ENCODE measurements at places on chromosomes 5 and 9. TPM values are rescaled to one million over a fixed set of nuclear protein-coding genes. Genes with fewer than 3 reads are reported as not detected.

Gene IGIP
- 4.1 TPM for total RNA-seq

- DNase-seq, result no peak
Measured at GRCh38 chr9:113611461-113612215, 148.1 kb downstream of the RGS3 start.

GRCh38 chr5:153135411-153135810 lies 355.1 kb upstream of the GRIA1 start:
- no peak for DNase-seq

Gene SPINK4
- not detected for total RNA-seq

GRCh38 chr5:84119252-84119651 lies 265.4 kb downstream of the EDIL3 start:
- DNase-seq, result no peak

- no peak for DNase-seq
Measured at GRCh38 chr9:36749461-36749860, 176.8 kb downstream of the MELK start.

Gene OR4F3
- total RNA-seq, result not detected

GRCh38 chr5:178330791-178331404 lies 98.3 kb upstream of the PHYKPL start:
- DNase-seq, result no peak

GRCh38 chr5:65475895-65476294 lies 5.8 kb downstream of the ADAMTS6 start:
- DNase-seq, result no peak

DNA sequence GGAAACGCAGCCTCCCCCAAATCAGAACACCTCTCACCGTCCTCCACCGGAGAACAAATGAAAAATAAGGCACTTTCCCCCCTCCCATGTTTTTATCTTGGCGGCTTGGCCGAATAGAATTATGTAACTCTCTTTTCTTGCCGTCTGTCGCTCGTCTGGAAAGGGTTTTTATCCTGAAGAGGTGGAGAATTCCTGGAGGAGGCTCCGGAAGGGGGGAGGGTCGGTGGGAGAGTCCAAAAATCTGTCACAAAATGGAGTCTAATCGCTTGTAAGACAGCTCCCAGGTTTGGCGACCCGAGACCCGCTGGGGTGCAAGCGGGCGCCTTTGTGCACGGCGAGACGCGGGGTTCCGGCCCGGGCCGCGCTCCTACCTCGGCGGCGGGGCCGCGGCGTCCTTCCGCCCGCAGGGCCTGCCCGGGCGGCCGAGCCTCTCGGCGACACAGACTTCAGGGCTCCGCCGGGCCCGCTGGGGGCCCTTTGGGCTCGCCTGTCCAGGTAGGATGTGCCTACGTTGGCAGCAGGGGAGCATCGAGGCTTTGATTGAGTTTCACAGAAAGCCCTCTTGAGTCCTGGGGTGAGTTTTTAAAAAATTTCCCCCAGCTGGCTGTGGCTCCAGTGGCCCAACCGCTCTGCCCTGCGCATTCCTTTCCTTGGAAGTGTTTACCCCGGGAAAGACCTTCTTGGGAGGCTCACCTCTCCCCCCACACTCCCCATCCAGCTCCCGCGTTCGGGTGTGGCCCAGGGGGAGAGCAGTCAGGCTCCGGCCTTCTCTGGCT lies 5.0 kb downstream of the LMX1B start:
- no peak for DNase-seq

GRCh38 chr5:52864884-52865283 lies 77.2 kb downstream of the ITGA1 start:
- DNase-seq, result no peak

DNA sequence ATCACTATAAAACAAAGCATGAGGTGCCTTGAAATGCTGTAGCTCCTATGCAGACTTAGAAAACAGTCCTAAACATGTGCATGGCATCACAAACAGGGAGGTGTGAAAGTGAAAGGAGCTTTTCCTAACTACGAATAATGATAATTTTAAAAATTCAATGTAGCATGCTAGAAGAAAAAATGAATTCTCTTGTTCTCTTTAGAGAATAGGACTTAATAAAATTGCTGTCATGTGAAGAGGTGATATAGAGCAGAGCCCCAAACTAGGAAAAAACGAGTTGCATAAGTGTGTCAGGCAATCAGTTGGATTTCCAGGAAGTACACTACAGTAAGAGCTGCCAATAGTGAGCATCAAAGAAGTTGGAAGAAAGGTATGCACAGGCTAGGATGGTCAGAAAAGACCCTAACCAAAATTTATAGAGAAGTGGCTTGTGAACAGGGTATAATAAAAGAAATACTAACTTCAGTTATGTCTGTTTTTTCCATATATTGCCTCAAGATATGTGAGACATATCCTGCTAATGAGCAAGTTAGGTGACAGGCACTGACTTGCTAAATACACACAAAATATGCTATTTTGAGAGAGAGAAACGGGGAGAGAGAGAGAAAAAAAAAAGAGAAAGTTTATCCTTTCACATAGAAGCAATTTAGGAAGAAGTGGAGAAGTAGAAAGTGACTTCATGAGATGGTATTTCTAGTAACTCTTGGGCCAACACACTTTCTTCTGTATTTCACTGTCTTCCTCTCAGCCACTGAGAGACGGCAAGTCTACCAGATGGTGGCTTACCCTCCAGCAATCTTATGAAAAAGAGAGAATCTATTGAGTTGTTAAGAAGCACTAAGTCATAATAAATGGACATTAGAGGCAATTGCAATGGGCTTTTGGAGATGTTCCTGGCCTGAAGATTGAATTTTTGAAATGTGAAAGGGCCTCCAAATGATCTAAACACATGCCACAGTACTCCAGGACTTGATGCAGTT lies 18.0 kb downstream of the ITGA2 start:
- DNase-seq, result no peak

DNA sequence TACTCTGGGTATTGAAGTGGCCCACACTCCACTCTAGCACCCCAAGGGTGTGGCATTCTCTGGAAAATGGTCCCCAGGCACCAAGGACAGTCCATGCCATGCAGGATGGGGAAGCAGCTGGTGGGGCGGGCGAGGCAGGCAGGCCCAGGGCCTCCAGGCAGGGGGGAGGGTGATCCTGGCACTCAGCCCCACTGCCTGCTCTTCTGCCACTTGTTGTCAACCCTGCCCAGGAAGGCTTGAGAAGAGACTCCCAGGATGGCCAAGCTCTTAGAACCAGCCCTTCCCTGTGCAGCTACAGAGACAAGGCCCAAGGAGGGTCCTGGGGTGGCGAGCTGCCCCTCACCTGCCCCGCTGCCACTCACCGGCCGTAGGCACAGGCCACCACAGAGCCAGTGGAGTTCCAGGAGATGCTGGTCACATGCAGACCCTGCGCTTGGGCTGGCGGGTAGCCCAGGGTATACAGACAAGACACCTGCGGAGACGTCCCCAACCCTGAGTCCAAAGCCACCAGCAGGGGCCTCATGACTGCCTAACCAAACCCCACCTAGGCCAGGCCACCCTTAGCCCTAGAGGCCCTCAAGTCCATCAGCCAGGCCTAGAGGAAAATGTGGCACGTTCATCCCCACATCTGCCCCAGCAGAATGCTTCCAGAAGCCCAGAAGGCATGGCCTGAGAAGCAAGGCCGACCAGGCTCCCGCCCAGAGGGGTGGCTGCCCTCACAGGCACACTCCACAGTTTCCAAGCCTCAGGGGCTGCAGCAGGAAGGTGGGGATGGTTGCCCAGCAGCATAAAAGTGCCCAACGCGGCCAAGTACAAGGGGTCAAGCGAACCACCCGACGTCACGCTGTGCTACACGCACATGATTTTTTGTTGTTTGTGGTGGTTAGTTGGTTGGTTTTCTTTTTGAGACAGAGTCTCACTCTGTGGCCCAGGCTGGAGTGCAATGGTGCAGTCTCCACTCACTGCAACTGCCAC lies 19.8 kb downstream of the DYNC2I2 start:
- no peak for DNase-seq

DNA sequence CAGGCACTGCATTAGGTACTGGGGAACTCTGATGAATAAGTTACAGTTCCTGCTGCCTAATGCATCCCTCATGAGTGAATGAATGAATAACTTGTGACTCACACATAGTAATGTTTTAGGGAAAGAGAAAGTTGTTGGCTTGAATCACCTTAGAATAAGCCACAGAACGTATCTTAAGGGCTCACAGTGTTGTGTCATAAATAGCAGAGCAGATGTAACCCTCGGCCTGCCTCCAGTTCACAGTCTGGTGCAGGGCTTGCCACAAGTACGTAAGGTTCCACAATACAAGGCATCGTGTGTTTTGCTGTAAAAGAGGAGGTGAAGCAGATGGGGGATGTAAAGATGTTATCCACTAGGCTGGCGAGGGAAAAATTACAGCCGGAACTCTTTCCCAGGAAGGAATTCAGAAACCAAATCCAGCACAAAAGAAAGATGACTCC lies 218.7 kb downstream of the TRPM3 start:
- DNase-seq, result no peak

- DNase-seq, result no peak
Measured at GRCh38 chr5:139743001-139743771, 52.4 kb upstream of the PSD2 start.

DNA sequence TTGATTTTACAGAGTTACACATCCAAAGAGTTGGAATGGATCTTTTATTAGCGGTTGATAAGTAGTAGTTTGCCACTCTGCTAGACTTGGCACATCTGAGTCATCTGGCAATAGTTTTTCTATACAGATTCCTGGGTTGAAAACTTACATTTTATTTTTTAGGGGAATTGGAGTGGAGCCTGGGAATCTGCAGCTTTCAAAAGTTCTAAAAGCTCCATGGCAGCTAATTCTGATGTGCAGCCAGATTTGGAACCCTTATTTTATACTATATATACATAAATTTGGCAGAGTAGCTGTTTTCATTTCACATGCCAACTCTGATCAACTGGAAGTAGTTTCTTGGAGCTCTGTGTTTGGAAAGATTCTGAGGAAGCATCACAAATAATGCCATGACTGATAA lies 715.5 kb downstream of the TLR4 start:
- DNase-seq, result no peak

Gene SLC36A2
- not detected for total RNA-seq

Gene BARHL1
- total RNA-seq, result not detected

Gene EIF4EBP3
- total RNA-seq, result 11.9 TPM

- DNase-seq, result peak; percentile 11
Measured at GRCh38 chr5:146565764-146566367, 49.9 kb upstream of the GPR151 start.

GRCh38 chr5:181223058-181223728 lies at the start of gene TRIM41:
Gene TRIM41, plus strand, starts transcription at chr5:181223281. Its CDS starts 719 bp downstream, at chr5:181224000.
- peak; percentile 95 for DNase-seq

DNA sequence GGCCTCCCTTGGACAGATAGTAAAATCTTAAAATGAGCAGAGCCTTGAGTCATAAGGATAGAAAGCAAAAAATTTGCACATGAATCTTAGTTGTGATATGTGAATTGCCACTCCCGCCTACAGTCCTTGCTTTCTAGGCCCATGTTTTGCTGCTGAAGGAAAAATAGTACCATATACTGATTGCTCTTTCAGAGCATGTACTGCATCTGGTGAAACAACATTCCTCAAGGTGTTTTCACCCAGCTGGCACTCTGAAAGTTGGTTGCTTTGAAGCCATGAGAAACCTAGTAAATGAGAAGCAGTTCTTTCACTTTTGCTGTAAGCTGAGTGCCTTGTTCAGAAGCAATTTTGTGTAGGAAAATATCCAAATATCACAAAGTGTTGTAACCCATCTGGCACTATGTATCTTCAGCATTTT lies 10.3 kb downstream of the CDC37L1 start:
- no peak for DNase-seq

DNA sequence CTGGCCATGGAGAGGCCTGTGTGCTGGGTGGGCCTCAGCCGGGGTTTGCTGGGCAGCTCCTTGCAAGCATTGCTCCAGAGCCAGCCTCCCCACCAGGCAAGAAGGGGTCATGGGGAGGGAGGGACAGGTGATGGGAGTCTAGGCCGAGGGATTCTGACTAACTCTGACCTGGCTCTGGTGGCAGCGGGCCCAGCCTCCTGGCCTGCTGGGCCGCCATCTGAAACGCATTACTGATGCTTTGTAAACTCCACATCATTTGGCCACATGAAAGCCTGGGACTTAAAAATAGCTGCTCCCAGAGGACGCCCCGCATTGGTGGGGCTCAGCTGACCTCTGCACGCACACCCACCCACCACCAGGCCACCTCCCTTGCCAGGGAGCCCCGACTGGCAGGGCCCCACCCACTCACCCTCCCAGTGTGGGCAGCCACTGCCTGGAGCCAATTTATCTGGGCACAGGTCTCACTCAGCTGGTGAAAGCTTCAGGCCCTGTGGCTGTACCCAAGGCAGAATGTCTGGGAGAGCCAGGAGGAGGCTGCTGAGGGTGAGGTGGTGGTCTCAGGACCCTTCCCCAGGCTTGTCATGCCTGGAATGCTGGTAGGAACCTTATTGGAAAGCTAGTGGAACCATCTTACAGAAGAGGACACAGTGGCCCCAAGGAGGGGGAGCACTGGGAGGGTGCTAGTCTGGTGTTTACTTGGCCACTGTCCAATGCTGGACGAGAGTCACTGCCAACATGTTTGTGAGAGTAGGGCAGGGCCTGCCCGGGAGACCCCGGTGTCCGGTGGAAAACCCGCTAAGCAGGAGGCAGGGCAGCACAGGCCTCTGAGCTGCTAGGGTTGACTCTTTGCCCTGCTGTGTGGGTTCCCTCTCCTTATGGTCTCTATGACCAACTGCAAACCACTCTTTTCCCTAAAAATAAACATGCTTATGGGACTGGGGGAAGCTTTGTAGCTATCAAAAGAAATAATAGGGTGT lies 10.8 kb downstream of the TCF7 start:
- DNase-seq, result no peak

DNA sequence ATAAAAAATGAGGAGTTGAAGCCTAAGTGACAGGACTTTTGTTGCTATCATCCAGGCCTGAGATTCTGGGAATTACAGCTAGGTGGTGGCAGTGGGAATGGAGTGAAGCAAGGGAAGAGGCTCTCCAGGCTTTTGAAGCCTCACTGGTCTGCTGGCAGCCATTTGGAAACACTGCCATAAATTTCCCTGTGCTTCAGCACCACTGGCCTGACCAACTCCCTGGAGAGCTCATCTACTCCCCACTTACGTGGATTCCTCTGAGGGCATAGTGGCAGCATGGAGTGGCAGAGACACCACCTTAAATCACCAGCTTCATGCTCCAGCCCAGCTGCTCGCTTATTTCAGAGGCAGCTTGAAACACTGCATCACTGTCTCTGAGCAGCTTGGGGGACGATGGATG lies 518.2 kb downstream of the TLR4 start:
- no peak for DNase-seq

GRCh38 chr5:65073250-65073661 lies 304.5 kb downstream of the CWC27 start:
- DNase-seq, result no peak

Gene STK32A
- not detected for total RNA-seq

Gene ACOT12
- not detected for total RNA-seq

DNA sequence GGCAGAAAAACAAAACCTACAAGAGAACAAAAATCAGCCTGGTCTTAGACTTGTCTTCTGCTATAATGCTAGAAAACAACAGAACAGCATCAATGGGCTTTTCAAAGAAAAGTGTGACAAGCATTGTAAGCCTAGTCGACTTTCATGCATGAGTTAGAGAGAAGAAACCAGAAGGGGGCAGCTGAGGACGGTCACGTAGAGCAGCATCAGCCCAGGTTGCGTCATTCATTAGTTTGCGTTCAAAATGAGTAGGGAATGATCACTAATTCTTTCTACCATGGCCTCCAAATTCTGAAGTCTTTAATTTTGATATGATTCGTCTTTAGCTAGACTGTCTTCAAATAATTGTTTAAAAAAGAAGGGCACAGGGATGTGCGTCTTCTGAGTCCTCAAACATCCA lies 4.7 kb upstream of the ISCA1 start:
- DNase-seq, result no peak

Data from CD8-positive, alpha-beta memory T cell (primary cell).